ENCODE measurements at places on chromosomes 7 and 10.

DNA sequence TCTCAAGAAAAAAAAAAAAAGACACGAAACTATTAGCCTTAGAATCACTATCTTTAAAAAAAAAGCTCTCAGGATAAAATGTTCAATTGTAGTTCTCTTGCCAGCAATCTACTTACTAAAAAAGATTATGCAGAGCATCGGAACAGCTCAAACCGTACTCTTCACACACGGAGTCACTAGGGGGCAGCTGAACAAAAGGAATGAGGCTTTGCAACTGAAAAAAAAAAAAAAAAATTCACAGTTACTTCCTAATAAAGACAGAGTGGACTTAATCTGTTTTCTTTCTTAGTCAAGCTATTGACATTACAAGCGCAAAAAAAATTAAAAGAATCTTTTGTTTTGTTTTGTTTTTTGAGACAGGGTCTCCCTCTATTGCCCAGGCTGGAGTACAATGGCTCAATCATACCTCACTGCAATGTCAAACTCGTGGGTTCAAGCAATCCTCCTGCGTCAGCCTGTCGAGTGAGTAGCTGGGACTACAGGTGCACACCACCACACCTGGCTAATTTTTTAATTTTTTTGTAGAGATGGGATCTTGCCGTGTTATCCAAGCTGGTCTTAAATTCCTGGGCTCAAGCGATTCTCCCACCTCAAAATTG, 11.5 kb downstream of the PMS2 start:
- DNase-seq: peak; percentile 32

DNA sequence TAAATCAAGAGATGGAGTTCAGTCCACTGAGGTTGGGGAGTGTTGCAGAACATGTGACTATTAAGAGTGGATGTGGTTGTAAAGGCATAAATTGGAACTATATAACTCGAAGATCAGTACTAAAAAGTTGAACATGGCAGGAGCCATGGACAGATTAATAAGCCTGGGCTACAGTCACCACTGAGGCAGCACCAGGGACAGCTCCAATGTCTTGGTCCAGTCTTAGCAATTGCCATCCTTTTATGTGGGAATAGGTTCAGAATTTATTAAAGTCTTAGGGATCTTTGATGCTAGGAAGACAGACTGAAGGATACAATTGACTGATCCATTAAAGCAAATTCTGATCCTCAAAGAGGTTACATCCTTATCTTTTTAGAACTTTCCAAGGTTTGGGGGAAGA, 156.6 kb downstream of the ADRA2A start:
- no peak for DNase-seq

DNA sequence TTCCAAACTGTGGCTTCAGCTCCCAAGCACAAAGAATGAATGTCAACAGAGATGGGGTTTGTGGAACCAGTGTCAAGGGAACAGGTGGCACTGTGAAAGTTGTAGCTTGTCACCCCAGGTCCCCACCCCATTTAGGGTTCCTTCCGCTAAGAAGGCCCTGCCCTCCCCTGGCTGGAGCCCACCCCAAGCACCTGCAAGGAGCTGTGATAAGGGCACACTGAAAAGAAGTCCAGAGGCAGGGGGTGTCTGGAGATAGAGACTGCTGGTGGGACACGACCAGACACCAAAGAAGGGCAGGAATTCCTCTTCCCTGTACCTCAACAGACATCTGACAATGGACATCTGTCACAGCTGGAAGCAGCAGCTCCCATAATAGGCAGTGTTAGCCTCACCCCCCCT, 4.5 kb downstream of the GRID1 start:
- DNase-seq: no peak

GRCh38 chr7:43931346-43931745, 5.1 kb downstream of the UBE2D4 start:
- no peak for DNase-seq

- DNase-seq: no peak
These were observed 64.2 kb downstream of the MYOF start for GRCh38 chr10:93417921-93418320.
